Stimulated activated CD4-positive, alpha-beta T cell treated with anti-CD3 and anti-CD28 coated beads, Interleukin-1b, Interleukin-23, amount 100 ng/mL, for 1 hour (primary cell): ENCODE measurements at places on chromosomes 13 and 19.

DNA sequence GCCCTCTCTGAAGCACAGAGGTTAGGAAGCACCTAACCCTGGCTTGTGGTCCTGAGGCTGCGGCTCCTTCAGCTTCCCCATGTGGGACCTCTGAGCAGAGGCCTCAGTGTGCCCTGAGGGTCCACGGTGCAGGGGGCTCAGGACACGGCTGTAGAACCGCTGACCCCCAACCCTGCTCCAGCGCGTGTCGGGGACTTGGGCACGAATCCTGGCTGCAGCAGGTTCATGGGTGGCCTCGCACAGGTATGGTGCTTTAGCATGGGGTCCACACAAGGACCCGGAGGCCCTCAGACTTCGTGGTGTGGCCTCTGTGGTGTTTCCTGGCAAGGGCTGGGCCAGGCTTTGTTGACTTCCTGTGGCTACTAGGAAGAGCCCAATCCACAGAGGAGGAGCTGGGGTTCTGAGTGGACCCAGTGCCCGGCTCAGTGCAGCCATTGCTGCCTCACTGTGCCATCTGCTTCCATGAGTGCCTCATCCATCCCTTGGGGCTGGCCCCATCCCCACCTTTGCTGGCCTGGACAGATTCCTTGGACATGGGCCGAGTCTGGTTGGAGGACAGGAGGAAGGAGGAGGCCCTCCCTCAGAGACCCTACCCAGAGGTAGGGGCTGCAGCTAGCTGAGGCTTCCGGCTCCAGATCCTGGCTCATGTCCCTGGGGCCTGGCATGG, 24.5 kb downstream of the ZBTB7A start:
- DNase-seq = no peak

DNA sequence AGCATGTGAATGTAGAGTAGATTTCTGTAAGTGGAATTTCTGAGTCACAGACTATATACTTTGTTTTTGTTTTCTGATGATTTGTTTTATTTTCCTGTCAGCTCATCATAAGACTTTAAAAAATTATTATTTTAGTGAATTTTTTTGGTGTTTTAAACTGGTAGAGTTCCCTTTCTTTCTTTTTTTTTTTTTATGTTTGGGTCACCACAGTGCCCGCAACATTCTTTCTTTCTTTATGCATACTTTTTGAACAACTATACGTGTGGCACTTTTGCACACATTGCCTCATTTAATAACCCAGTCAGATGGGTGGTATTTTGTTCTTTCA, 46.0 kb downstream of the WDFY2 start:
- no peak for DNase-seq

DNA sequence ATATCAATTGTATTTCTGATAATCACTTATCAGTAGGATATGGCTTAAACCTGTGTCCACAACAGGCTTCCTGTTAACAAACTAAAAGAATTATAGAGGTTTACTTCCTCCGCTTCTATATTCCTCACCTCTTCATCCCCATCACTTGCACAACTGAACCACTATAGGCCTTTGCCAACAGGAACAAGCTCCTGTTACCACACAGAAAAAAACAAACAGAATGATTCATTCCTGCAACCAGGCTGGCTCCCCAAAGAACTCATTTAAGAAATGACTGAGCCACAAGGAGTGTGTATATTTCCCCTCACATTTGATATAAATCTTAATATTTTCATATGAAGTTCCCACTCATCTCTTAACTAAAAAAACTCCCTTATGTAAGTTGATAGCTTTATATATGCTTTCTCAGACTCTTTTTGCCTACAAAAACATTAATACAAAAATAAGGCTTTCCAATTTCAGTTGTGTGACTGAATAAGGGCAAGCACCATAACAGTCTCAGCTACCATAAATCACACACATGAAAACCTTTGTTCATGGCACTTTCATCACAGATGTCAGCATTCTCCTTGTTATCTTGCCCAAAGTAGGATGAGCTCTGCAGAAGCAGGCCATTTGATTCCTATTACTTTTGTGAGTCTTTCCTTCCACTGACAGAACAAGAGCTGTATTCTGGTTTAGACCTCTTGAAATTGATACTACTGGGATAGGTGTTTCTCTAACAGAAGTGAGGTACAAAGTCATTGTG, 366.8 kb downstream of the SLITRK1 start:
- no peak for DNase-seq

GRCh38 chr19:30564551-30565011, 192.4 kb downstream of the ZNF536 start:
- DNase-seq = no peak

GRCh38 chr19:30625947-30626625, 253.9 kb downstream of the ZNF536 start:
- no peak for DNase-seq

GRCh38 chr13:79480954-79481684, at the start of gene NDFIP2:
Gene NDFIP2 (plus strand): TSS chr13:79481155. CDS start chr13:79481204, 49 bp downstream.
- DNase-seq = peak; percentile 82

DNA sequence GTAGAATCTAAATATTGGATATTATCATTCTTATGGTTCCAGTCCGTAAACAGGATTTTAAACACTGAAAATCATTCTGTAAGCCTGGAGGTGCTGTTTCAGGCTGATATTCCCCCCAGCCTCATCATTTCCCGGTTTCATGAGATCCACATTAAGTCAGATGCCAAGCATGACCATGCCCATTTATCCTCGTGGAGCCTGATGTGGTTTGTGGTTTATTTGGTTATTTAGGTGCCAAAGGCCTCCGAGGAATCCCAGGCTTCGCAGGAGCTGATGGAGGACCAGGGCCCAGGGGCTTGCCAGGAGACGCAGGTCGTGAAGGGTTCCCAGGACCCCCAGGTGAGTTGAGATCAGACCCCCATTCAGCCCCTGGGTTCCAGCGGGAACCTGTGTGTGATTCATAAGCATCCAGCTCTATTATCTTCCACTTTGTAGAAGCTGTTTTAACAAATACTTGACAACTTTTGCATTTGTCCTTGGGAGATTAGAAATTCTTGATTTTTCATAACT, 92.5 kb downstream of the RAB20 start:
- DNase-seq = no peak

GRCh38 chr13:78060966-78061365, 142.3 kb upstream of the EDNRB start:
- DNase-seq = no peak

DNA sequence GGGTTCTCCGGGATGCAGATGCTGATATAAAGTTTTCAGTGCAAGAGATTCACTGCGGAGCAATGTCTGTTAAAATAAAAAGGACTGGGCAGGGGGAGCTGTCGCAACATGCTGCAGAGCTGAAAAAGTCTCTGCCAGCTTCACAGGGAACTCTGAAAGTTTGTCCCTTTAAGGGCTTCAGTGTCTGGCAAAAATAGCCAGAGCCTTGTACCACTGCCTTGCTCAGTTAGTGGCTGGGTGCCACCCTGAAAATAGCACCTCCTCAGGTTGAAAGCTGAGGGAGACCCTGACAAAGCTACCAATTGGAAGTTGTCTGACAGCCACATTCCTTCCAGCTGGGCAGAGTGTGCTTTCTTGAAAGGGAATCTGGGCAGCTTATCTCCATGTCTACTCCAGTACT, 3.0 kb upstream of the NDFIP2 start:
- no peak for DNase-seq

- DNase-seq = no peak
Measured at GRCh38 chr13:66556306-66556705, 673.8 kb downstream of the PCDH9 start.

DNA sequence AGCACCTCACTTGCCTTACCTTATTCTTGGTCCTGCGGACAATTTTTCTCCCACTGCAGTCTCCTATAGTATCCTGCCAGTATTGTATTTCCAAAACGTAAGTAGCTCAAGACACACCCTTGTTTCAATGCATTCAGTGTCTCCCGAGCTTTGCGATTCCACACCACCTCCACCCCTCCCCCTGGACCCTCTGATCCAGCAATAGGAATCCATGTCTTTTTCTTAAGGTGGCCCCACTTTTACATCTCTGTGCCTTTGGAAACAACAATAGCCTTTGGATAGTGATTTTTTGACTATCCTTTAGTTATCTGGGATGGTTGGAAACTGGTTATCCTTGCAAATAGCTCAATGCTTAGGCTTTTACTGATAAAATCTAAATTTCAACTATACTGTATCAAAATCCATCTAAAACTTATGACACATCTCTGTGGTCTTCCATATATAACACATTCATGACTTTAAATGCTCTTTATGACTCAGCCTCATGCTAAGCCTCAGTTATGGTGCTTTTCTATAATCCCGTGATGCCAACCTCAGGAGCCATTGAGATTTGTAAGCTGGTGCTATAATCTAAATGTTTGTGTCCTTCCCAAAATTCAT, 27.1 kb downstream of the FAM216B start:
- DNase-seq = no peak

DNA sequence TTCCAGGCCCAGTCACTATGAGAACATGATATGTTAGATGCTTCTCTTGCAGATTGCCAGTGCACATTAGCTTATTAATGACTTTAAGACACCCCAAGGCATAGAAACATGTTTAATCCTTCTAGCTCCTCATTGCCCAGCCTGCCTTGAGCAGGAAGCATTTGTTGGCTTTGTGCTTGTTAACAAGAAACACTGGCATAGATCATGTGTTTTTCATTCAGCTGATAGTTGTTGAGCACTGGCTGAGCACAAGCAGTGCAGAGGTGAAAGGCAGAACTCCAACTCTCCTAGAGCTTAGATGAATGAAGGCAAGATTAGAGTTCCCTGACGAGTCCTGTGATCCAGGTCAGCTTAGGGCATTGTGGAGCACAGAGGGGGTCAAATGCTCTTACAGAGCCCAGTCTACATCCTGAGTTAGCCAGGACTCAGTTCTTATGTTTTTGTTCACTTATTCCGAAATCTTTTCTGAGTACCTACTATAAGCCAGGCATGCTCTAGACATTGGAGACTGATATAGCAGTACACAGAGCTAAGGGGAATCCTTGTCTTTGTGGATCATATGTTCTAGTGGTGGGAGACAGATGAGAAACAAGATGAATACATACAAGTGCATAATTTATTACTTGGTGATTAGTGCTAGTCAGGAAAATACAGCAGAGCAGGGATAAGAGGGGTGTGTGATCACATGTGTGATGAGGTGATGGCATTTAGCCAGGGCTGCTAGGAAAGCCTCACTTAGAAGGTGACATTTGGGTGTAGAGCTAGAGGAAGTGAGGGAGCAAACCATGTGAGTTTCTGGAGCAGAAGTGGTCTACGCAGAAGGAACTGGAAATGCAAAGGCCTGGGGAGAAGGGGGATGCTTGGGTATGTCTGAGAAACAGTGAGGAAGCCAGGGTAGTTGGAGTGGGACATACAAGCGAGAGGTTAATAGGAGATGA, 101.2 kb downstream of the WASF3 start:
- no peak for DNase-seq

- DNase-seq = no peak
Measured at GRCh38 chr19:19176950-19177349, 6.9 kb upstream of the MEF2B start.

DNA sequence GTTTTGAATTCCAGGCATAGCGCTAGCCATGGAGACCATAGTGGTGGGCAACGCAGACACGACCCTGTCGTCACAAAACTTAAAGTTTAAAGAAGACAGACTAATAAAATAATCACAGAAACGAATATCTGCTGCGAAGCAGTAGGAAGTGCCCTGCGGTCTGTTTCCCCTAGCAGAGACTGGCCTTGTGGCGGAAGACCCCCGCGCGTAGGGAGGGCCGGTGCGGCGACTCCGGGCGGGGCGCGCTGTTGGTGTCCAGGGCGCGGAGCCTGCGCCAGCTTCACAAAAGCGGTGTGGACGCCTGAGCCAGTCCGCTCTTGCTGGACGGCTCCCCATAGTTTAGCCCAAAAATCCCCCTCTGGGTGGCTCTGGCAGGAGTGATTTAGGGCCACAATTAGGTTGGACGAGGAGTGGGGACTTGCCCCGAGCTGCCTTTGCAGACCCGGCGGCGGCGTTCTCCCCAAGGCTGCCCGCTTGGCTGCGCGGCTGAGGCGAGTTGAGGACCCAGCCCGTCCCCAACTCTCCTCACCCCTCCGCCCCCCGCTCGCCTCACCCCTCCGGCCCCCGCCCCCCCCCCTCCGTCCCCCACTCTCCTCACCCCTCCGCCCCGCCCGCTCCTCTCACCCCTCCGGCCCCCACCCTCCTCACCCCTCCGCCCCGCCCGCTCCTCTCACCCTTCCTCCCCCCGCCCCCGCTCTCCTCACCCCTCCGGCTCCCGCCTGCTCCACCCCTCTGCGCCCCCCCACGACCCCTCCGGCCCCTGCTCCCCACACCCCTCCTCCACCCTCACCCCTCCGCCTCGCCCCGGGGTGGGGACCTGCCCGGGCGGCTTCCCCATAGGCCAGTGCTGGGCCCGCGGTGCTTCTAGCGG, 14.2 kb upstream of the LATS2 start:
- no peak for DNase-seq

DNA sequence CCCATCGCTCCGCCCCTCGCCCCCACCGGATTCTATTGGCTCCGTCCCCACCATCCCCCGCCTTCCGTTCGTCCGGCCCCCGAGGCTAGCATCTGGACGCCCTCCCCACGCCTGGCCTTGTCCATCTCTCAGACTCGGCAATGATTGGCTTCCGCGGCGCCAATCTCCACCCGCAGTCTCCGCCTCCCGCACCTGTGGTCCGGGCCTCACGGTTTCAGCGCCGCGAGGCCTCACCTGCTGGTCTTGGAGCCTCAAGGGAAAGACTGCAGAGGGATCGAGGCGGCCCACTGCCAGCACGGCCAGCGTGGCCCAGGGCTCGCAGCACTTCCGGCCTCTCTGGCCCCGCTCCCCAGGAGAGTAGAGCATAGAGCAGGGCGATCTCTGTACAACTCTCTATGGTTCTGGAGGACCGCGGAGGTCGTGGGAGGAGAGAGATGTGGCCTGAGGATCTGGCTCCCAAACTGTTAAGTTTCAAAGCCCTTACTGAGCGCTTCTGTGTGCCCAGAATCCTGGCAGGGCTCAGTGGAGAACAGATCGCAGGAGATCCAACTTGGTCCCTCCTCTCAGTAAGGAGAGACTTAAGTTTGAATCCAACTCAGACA, at the start of gene ERCC1:
TSS of gene ERCC1 (minus strand) at position 329 of the 602 bp plus-strand sequence. CDS start 543 bp downstream, outside the sequence.
- DNase-seq = no peak

DNA sequence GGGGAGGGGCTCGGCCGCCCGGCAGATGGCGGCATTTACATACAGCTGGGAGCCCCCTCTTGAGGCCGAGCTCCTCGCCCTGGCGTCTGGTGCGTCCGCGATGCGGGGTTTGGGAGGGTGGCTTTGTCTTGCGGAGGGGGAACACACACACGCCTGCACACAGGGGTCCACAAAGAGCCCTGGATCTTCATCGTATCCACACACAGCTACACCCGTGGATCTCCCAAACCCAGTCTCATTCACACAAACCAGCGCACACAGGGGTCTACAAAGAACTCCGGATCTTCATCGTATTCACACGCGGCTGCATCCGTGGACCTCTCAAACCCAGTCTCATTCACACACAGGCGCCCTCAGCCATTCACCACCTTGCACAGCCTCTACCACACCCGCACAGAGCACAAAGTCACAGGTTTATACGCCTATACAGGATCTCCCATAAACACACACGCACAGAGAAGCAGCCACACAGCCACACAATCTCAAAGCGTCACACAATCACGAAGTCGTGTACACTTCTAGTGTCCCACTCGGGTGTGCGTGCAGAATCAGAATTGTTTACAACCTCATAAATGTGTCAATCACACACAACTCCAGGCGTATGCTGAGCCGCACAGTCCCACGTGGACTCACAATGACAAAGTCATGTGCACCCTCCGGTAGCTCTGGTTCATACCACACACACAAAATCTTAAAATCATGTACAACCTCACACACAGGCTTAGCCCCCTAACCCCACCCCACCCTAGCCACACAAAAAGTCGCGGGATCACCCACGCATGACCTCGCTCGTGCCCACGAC, 550 bp upstream of the DLL3 start:
- no peak for DNase-seq

GRCh38 chr19:45498411-45499195, at the start of gene PPM1N:
Gene PPM1N (plus strand): TSS chr19:45498443. CDS start chr19:45498473, 30 bp downstream.
- DNase-seq = no peak
